Glutamatergic neuron (in vitro differentiated cells): ENCODE measurements at places on chromosomes 4 and X. TPM values are rescaled to one million over a fixed set of nuclear protein-coding genes. Genes with fewer than 3 reads are reported as not detected.

- no peak for DNase-seq
- H3K4me1 ChIP-seq = no peaks in the 10 kb centered on the region
- H3K27me3 ChIP-seq = no peaks in the 10 kb centered on the region
These were observed 50.2 kb downstream of the ITIH6 start for GRCh38 chrX:54747733-54748393.

DNA sequence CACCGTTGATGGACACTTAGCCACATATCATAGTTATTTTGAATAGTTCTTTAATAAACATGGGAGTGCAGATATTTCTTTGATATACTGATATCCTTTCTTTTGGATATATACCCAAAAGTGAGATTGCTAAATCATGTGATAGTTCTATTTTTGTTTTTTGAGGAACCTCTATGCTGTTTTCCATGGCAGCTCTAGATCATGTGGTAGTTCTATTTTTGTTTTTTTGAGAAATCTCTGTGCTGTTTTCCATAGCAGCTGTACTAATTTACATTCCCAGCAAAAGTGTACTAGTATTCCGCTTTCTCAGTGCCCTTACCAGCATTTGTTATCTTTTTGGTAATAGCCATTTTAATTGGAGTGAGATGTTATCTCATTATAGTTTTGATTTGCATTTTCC lies 3.6 kb downstream of the SH3BGRL start:
- no peak for DNase-seq
- no peak overlapping the region for H3K4me3 ChIP-seq
- H3K27me3 ChIP-seq = no peaks in the 10 kb centered on the region
- no peaks in the 10 kb centered on the region for H3K36me3 ChIP-seq
- peaks cover 6% of the 10 kb centered on the region for H3K4me1 ChIP-seq

DNA sequence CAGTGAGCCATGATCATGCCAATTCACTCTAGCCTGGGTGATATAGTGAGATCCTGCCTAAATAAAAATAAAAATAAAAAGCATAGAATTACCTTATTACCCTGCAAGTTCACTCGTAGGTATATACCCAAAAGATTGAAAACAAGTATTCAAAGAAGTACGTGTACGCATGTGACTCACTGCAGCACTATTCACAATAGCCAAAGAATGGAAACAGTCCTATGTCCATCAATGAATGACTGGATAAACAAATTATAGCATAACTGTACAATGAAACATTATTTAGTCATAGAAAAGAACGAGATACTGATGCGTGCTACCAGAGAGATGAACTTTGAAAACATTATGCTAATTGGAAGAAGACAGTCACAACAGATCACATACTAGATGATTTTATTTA lies 204.6 kb upstream of the DIAPH2 start:
- no peak overlapping the region for H3K27ac ChIP-seq
- no peak overlapping the region for H3K4me3 ChIP-seq
- no peak for DNase-seq
- H3K36me3 ChIP-seq = no peaks in the 10 kb centered on the region
- no peaks in the 10 kb centered on the region for H3K27me3 ChIP-seq

The NDST4 gene
- 5.6 TPM for total RNA-seq

GRCh38 chrX:1593286-1594271 lies 2.2 kb downstream of the AKAP17A start:
- peak overlapping the region; percentile 85 for H3K4me3 ChIP-seq
- peaks cover 5% of the 10 kb centered on the region for H3K27me3 ChIP-seq
- H3K36me3 ChIP-seq = no peaks in the 10 kb centered on the region

GRCh38 chr4:104571341-104571740 lies 76.6 kb upstream of the CXXC4 start:
- no peak for DNase-seq
- no peak overlapping the region for H3K27ac ChIP-seq
- H3K27me3 ChIP-seq = no peaks in the 10 kb centered on the region
- no peak overlapping the region for H3K4me3 ChIP-seq

DNA sequence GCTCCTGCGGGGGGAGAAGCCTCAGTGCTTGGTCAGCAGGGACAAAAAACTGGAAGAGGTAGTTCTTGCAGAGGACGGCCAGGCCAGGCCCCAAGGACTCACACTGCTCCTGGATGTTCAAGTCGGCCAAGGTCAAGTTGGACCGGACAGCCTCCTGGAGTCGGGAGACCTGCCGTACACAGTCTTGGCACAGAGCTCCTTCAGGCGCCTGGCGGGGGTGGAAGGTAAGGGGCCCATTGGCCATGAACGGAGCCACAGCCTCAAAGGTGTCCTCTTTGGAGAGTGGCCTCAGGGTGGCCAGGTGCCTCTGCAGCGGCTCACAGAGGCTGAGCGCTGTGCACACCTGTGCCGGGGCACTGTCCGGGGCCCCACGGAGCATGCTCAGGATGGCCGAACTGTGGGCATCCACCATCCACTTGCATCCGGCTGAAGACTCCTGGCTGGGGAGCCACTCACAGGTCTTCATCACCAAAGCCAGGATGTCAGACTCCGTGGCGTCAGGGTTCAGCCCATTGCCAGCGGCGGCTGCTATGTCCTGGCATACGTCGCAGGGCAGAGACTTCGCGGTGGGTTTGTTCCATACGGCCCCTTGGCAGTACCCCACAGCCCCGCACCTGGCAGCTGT lies 477 bp downstream of the PSAPL1 start:
- no peak for DNase-seq
- peaks cover 4% of the 10 kb centered on the region for H3K4me1 ChIP-seq
- H3K36me3 ChIP-seq = peaks cover 2% of the 10 kb centered on the region
- H3K4me3 ChIP-seq = no peak overlapping the region

The RADX gene
- 7.5 TPM for total RNA-seq

DNA sequence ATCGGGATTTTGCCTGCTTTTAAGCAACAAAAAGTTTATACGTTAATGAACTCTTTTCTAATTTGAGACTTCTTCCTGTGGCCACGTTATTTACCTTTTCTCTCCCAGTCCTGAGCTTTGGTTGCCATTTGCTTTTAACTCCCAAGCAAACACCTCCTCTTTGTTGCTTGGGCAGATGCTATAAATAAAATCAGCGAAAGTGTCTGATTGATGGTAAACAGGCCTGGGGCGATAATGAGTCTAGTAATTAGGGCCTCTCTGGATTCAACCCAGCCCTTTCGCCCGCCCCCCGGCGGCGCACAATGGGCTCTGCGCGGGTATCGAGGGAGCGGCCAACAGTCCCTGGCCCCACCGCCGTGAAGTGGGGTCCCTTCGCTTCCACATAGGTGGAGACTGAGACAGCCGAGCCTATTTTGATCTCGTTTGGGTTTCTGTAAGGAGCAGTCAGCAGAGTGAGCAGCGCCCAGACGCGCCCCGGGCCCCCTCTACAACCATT lies 790 bp downstream of the CLGN start:
- H3K36me3 ChIP-seq = no peaks in the 10 kb centered on the region
- DNase-seq = peak; percentile 70
- H3K27ac ChIP-seq = peak overlapping the region; percentile 96
- H3K4me1 ChIP-seq = peaks cover 3% of the 10 kb centered on the region
- no peaks in the 10 kb centered on the region for H3K27me3 ChIP-seq

DNA sequence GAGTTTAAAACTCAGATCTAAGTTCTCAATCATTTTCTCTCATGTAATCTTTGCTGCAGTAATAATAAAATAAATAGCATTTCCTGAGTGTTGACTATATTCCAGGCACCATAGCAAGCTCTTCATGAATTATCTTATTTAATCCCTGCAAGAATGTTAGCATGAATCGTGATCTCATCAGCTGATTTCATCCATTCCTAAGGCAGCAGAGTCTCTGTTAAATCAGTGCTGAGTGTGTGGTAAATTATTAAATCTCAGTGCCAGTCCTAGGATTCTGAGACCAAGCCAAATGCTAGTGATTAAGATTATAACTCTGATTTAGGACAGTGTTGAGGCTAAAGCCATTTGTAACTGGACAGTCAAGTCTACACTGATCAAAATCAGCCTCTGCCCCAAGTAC lies 240.3 kb upstream of the TAPT1 start:
- H3K4me3 ChIP-seq = no peak overlapping the region
- H3K4me1 ChIP-seq = no peaks in the 10 kb centered on the region
- no peak for DNase-seq
- no peaks in the 10 kb centered on the region for H3K36me3 ChIP-seq
- peaks cover 3% of the 10 kb centered on the region for H3K27me3 ChIP-seq

DNA sequence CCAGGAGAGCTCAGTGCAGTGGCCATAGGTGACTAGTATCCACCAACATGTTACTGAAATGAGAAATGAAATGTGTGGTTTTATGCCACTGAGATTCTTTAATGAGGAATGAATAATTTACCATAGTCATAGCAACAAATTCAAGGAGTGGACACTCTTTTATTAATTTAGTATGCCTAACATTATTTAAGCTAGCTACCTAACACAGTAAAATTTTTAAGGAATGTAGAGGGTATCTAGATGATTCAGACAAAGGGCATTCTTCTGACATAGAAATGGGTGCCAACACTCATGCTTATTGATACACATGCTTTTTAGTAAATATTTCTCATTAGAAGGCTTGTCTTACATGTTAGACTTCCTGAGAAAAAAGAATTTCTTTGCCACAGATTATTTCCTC lies 33.3 kb upstream of the SULT1B1 start:
- no peak overlapping the region for H3K27ac ChIP-seq
- no peak for DNase-seq
- no peaks in the 10 kb centered on the region for H3K4me1 ChIP-seq
- no peaks in the 10 kb centered on the region for H3K36me3 ChIP-seq
- H3K4me3 ChIP-seq = no peak overlapping the region
- peaks cover 1% of the 10 kb centered on the region for H3K27me3 ChIP-seq

- no peak overlapping the region for H3K27ac ChIP-seq
- no peak for DNase-seq
- H3K4me3 ChIP-seq = no peak overlapping the region
- no peaks in the 10 kb centered on the region for H3K4me1 ChIP-seq
- no peaks in the 10 kb centered on the region for H3K36me3 ChIP-seq
These were observed 56.9 kb upstream of the SPIN4 start for GRCh38 chrX:63408050-63408449.

The DGKK gene
- total RNA-seq = not detected

GRCh38 chrX:113644426-113644825 lies 803.8 kb upstream of the AMOT start:
- no peaks in the 10 kb centered on the region for H3K36me3 ChIP-seq
- no peaks in the 10 kb centered on the region for H3K27me3 ChIP-seq
- no peak overlapping the region for H3K4me3 ChIP-seq
- H3K4me1 ChIP-seq = no peaks in the 10 kb centered on the region
- no peak for DNase-seq

- H3K36me3 ChIP-seq = no peaks in the 10 kb centered on the region
- H3K4me3 ChIP-seq = no peak overlapping the region
- H3K4me1 ChIP-seq = no peaks in the 10 kb centered on the region
- no peak overlapping the region for H3K27ac ChIP-seq
- DNase-seq = no peak
These were observed 53.6 kb downstream of the KLF3 start for GRCh38 chr4:38717604-38718003.

The IQCM gene
- total RNA-seq = not detected

DNA sequence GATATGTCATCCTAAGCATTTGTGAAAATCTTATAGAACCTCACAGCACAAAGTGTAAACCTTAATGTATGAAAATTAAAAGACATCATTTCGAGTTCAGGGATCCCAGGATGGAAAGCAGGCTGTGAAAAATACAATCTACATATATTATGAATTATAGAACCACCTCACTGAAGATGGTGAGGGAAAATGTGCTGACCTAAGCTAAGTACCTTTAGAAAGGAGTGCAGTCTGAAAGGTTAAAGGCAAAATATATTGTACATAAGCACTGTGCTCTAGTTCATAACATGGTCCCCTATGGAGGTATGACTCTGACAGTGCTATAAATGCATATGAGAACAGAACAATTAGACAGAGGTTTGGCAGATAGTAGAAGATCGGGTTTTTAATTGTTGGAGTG lies 368.6 kb downstream of the TMA16 start:
- H3K36me3 ChIP-seq = no peaks in the 10 kb centered on the region
- no peak for DNase-seq
- H3K4me1 ChIP-seq = no peaks in the 10 kb centered on the region
- no peak overlapping the region for H3K27ac ChIP-seq
- H3K27me3 ChIP-seq = peaks cover 2% of the 10 kb centered on the region
- no peak overlapping the region for H3K4me3 ChIP-seq

- no peaks in the 10 kb centered on the region for H3K36me3 ChIP-seq
- H3K27me3 ChIP-seq = no peaks in the 10 kb centered on the region
- DNase-seq = no peak
- no peak overlapping the region for H3K4me3 ChIP-seq
- no peak overlapping the region for H3K27ac ChIP-seq
These were observed 89.3 kb downstream of the GPR143 start for GRCh38 chrX:9676306-9676705.

DNA sequence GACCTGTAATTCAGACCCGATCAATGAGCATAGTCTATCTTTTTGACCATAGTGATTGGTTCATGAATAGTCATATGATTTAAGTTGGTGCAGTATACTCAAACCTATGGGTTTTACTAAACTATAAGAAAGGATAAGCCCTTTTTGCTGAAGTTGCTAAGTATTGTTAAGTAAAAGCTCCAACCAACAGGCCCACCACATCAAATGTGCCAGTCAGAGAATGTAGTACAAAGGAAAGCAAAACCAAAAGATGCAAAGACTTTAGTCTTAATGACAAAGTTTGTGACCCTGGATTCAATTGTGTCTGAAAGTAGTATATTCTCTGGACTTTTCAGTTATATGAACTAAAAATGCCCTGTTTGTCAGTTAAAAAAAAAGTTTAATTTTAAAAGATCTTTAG lies 208.1 kb upstream of the TET2 start:
- no peaks in the 10 kb centered on the region for H3K36me3 ChIP-seq
- no peaks in the 10 kb centered on the region for H3K4me1 ChIP-seq
- H3K4me3 ChIP-seq = no peak overlapping the region
- no peaks in the 10 kb centered on the region for H3K27me3 ChIP-seq
- H3K27ac ChIP-seq = no peak overlapping the region
- DNase-seq = no peak

GRCh38 chr4:188242041-188242440 lies 102.8 kb downstream of the TRIML1 start:
- DNase-seq = no peak
- H3K4me1 ChIP-seq = no peaks in the 10 kb centered on the region
- no peak overlapping the region for H3K27ac ChIP-seq
- no peaks in the 10 kb centered on the region for H3K27me3 ChIP-seq
- no peak overlapping the region for H3K4me3 ChIP-seq

DNA sequence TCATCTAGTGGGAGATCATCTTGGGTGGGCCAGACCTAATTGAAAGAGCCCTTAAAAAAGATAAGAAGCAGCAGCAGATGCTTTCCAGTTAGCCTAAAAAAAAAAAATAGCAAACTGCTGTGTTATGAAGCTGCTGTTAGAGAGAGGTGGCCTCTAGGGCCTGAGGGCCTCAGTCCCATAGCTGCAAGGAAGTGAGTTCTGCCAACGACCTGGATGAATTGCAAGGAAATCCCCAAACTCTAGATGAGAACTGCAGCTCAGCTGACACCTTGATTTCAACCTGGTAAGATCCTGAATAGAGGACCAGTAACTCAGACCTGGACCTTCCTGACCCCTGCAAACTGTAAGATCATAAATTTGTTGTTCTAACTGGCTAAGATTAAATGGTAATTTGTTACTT lies 275.2 kb downstream of the TENM3 start:
- no peak overlapping the region for H3K27ac ChIP-seq
- no peak for DNase-seq
- H3K4me1 ChIP-seq = peaks cover 38% of the 10 kb centered on the region
- H3K27me3 ChIP-seq = peaks cover 2% of the 10 kb centered on the region
- no peaks in the 10 kb centered on the region for H3K36me3 ChIP-seq
